ENCODE measurements at places on chromosomes 6 and 20.

- DNase-seq = no peak
Measured at GRCh38 chr6:167576828-167577503, 249.7 kb upstream of the AFDN start.

GRCh38 chr6:118377711-118378414 lies 170.2 kb upstream of the PLN start:
- DNase-seq = no peak

DNA sequence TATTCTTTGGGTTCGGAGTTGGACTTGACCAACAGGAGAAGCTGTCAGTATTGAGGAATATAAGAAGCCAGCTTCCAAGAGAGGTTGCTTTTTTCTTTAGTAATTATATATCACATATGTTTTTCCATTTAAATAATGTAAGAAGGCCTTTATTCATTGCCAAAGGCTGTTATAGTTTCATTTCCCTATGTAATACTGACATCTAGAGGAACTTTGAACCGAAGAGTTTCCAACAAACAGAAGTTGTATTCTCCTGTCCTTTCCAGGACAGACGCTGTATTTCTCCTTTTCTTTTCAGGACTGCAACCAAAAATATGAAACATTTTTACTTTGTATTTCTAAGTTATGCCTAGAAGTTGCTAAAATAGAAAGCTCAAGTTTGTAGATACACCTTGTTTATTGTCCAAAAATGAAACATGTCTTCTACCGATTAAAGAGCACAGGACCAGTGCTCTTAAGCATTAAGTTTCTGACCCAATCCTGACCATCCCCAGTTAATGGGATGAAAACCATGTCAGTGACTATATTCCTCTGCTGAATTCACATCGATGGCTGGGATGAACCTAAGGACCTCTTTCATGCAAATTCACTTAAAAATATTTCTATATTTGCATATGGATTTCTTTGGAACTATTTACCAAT lies 55.1 kb downstream of the MYLK4 start:
- DNase-seq = no peak

- peak; percentile 94 for DNase-seq
Measured at GRCh38 chr20:50186151-50186885, 4.3 kb upstream of the CEBPB start.

DNA sequence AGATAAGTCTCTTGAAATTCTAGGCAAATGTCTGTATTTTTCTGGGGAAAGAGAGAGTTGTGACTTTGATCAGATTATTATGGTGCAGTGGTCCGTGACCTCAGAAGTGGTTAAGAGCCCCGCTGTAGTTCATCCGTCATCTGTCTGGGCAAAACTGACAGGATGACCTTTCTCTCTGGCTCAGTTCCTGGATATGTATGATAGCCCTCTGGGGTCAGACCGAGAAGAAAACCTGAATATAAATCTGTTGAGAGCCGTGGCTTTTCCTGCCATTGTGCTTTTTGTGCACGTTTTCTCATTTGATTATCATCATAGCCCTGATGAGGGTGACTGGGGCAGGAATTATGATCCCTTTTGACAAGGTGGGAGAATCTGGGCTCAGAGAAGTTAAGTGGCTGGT lies 26.5 kb downstream of the GHRH start:
- DNase-seq = no peak

DNA sequence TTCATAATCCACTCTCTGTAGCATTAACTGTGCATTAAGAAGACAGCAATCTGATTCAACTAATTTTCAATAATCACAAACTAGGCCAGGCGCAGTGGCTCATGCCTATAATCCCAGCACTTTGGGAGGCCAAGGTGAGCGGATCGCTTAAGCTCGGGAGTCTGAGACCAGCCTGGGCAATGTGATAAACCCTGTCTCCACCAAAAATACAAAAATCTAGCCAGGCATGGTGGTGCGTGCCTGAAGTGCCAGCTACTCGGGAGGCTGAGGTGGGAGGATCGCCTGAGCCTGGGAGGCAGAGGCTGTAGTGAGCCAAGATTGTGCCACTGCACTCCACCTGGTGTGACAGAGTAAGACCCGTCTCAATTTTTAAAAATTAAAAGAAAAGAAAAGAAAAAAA lies 29.5 kb downstream of the SERPINB9 start:
- DNase-seq = no peak

DNA sequence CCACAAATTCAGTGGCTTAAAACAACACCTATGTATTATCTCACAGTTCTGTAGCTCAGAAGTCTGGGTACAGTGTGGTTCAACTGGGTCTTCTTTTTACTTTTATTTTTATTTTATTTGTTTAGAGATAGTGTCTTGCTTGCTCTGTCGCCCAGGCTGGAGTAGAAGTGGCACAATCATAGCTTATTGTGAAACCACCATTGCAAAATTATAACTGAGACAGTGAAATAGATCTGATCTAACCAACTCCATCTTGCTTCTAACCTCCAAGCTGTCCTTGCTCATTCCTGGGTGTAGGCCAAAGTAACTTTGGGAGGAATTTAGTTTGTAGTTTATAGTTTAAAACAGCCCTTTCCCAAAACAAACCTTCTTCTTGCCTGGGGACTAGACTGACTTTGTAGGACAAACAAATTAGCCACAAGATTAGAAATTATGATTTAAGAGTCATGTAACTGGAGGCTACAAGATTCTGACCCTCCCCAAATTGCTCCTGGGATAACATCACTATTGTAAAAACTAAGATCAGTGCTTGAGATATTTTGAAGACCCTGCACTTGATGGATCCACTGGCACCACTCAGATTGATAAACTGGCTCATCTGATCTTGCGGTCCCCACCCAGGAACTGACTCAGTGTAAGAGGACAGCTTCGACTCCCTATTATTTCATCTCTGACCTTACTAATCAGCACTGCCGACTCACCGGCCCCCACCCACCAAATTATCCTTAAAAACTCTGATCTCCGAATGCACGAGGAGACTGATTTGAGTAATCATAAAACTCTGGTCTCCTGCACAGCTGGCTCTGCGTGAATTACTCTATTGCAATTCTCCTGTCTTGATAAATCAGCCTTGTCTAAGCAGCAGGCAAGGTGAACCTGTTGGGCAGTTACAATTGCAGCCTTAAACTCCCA lies 193.4 kb upstream of the CDYL start:
- DNase-seq = no peak

DNA sequence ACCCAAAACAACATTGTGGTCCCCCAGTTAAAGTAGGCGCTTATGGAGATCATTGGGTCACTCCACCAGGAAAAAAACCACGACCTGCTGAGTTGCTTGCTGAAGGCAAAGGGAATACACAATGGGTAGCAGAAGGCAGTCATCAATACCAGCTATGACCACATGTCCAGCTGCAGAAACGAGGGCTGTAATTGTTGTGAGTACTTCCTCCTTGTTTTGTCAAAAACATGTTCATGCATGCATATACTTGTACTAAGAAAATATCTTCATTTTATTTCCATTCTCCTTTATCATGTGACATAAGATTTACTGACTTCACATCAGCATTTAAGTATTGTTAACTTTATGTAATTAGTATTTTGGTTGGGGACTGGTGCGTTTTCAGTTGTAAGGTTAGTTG lies 16.9 kb downstream of the SERINC1 start:
- no peak for DNase-seq

DNA sequence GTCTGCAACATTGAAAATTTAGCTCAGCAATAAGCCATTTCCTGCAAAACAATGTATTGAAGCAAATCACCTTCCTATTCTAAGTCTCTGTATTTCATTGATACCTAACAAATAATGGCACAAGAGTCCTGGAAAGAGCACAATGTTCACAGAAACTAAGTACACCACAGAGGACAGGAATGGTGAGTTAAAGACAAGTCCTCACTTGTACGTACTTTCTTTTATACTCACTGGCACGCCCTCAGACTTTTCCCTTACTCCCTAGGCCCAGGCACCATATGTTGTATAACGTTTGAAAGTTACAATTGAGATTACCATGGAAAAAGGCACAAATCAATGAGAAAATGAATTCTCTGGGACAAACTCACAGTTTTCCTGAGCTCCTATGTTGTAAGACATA lies 683.0 kb upstream of the MANEA start:
- no peak for DNase-seq

GRCh38 chr6:106223300-106223930 lies 102.1 kb downstream of the ATG5 start:
- peak; percentile 69 for DNase-seq

- peak; percentile 40 for DNase-seq
Measured at GRCh38 chr20:63025534-63026331, 19.0 kb upstream of the BHLHE23 start.

- DNase-seq = peak; percentile 78
Measured at GRCh38 chr6:28940294-28940857, 16.6 kb upstream of the TRIM27 start.

DNA sequence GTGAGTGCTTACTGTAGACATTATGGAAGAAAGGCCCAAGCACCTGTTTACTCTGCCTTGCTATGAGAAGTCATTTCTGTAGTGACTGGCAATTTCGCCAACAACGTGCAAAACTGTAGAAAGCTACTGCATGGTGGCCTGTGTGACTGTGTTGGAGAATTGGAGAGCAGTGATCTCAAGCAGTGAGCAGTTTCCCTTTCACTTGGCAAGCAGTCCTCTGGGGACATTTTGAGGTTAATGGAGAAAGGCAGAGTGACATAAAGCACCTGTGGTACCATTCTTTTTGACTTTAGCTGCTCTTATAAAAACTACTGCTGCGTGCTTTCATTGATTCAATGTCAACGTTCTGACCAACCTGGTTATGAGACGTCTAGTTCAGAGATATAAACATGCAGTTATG lies 382.6 kb upstream of the JAG1 start:
- DNase-seq = no peak

DNA sequence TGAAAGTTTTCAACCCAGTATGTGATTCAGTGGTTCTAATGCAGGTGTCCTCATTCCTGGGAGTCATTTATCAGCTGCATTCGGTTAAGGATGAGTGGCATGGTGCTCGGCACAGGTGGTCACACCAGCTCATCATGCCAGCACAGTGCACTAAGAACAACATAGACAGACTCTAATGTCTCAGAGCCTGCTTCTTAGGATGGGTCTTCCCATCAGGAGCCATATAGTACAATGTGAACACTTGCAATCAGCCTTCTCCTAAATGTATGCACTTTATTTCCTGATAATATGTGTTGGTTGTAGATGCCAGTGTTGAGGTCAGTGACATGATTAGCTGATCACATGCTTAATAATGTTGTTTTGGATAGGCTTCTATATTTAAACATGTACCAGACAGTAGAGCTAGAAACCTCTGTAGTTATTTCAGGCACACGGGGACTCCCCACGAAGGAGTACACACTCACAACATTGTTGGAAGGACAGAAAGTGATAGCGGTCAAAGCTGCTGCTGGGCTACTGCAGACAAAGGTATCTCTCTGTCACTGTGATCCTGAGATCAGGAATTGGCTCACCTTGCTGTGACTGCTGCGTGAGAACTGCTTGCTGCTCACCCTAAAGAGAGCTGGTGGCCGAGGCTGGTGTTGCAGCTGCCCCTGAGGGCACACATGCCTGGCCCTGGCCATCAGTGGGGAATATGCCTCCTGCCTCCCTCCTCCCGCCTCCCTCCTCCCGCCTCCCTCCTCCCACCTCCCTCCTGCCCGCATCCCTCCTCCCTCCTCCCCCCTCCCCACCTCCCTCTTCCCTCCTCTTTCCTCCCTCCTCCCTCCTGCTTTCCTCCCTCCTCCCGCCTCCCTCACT lies 195.4 kb downstream of the SMOC2 start:
- DNase-seq = no peak
